NCI-H2107 (cell line): ENCODE measurements at places on chromosomes 3 and 15.

DNA sequence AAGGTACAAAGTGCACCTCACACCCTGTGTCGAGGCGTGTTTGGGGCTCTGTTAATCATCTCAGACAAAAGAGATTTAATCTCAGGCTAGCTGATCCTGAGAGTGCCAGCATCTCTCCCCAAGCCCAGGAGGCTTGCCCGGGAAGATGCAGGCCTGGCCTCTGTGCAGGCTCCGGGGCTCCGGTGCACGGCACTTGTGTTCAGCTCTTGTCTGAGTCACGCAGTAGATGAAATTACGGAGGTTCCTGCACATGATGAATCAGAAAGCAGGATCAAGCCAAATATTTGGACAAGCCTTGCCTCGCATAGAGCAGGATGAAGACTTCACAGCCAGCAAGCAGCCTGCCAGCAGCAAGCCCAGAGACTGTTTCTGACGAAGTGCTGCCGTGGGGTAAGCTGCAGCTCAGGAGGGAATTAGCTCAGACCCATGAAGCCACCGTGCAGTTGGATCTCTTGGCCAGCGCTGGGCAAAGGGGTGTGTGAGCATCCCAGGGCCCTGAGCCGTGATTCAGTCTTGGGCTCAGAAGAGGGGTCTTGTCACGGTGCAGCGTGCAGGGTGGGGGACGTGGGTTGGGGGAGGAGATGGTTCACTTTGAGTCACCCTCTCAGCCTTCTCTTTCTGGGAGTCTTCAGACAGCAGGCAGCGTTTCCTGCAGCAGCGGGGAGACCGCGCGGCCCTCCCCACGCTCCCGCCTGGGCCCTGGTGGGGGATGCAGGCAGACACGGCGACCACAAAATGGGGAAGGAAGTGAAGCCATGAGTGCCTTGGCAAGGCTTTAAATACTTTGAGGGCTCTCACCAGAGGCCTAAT is 89.2 kb upstream of the MEF2A start:
- DNase-seq = no peak

DNA sequence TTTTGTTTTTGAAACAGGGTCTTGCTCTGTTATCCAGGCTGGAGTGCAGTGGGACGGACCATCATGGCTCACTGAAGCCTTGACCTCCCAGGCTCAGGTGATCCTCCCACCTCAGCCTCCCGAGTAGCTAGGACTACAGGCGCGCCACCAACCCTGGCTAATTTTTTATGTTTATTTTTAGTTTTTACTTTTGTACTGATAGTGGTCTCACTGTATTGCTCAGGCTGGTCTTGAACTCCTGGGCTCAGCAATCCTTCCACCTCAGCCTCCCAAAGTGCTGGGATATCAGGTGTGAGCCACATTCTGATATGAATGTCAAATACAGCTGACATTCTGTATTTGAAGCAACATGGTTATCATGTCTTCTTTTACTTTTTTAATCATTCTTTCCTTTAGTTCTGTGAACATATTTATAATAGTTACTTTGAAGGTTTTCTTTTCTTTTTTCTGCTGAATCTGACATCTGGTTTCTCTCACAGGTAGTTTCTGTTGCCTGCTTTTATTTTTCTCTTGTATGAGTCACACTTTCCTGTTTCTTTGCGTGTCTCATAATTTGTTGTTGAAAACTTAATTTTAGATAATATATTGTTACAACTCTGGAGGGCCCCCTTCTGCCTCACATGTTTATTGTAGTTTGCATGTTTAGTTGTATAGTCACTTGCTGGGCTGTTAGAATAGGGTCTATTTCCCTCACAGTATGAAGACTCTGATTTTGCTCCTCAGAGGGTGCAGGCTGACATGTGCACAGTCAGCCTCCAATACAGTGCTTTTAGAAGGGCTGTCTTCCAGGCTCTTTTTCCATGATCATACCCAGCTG is 8.4 kb upstream of the CNTN4 start:
- no peak for DNase-seq

DNA sequence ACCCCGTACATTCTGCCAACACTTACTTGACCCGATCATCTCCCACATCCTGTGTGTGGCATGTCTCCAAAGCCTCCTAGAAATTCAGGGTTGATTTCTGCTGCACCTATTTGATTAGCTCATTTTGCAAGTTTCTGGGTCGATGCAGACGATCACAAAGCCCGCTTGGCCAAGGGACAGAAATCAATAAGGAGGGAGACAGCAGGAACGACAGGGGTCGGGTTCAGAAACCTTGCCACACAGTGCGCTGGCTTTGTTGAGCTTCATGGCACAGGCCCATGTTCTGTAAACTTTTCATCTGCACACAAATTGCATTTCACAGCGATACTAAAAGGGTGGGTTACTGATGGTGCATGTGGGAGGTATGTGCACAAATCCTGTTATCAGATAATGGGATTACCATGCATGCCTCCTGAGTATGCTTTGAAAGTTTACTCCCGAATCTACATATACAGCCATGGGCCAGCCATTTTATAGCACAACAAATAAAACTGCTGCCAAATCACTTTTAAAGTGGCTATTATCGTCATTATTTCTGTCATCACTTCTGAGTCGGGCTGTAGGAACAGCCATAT is 95.9 kb upstream of the ATP11B start:
- no peak for DNase-seq

DNA sequence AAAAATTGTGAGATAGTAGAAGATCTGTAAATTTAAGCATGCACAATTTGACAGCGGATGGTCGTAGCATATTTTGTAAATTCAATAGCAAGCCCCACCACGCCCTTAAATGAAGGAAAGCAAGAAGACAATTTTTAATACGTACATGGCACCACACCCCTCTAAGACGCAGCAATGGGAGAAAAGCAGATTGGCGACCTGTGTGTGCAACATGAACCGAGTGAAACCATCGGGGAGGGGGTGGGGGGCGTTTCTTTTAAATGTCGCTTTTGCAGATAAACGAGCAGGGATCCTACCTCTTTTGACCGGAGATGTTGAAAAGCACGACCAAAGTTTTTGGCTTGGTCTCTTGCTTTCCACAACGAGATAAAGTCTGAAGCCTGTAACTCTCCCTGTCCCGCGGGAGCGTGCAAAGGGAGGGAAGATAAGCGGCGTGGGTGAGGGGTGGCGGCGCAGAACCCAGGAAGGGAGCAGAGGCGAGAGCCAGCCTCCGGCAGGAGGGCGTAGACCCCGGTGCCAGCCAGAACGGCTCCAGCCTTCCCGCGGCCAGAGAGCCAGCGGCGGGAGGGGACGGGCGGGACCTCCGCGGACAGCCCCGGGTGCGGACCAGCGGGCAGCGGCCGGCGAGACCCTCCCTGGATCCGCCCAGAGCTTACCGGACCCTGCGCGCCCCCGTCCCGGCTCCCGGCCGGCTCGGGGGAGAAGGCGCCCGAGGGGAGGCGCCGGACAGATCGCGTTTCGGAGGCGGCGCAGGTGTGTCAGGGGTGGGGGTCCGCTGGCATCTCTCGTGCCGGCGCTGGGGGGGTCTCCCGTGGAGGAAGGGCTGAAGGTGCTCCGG is at the start of gene CHL1:
Gene CHL1, plus strand, starts transcription at position 453 of the 838 bp plus-strand sequence. CDS start 123,014 bp downstream, outside the sequence.
- no peak for DNase-seq

- DNase-seq = no peak
These were observed 12.9 kb downstream of the NLGN1 start for GRCh38 chr3:173410436-173410835.

DNA sequence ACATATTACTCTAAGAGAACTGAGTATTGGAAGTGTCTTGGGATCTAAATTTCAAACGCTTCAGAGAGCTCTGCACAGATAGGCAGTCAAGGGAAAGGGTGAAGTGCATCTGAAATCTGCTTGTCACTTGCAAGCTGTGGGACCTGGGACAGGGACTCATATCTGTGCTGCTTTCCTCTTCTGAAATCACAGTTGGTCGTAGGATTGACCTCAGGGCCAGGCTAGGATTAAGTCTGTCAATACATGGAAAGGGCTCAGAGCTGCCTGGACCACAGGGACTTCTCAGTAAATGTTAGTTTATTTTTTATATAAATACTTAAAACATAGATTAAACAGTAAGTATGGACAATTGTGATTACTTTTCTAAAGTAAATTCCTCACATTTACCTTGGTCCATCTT is 74.7 kb upstream of the CMTM7 start:
- DNase-seq = no peak

DNA sequence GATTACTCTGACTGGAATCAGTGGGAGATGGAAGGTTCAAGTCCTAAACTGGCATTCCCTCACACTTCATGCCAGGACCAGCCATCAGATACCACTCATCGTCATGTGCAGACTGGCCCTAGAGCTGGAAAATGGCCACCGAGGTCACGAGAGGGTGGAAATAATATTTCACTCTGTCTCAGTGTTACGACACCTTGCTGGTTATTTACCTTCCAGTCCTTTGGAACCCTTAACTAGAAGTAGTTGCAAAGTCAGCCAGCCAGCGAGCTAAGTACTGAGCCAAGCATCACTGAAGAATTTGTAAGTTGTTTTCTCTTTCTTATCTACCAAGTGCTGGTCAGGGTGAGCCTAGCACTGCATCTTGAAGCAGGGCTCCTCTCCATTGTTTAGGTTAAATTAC is 309.9 kb upstream of the RASGRP1 start:
- DNase-seq = no peak

- DNase-seq = no peak
These were observed 27.4 kb downstream of the CFAP100 start for GRCh38 chr3:126422121-126422520.

DNA sequence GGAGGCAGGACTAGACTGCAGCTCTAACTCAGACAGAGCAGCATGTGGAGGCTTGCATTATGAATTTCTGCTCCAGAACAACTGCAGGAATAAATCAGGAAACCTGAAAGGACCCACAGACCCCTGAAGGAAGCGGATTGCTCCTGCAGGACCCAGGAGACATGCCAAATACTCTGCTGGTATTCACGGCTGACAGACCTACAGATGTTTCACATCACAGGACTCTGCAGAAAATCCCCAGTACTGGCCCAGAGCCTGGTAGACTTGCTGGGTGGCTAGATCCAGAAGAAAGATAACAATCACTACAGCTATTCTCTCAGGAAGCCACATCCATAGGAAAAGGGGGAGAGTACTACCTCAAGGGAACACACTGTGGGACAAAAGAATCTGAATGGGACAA is 942.1 kb downstream of the AGBL1 start:
- DNase-seq = no peak

GRCh38 chr3:55413236-55413635 is 73.9 kb downstream of the WNT5A start:
- no peak for DNase-seq

- DNase-seq = no peak
These were observed 359.8 kb upstream of the C2CD4B start for GRCh38 chr15:62524848-62525247.

- DNase-seq = no peak
These were observed 969 bp upstream of the DNAJC19 start for GRCh38 chr3:180990505-180990904.

DNA sequence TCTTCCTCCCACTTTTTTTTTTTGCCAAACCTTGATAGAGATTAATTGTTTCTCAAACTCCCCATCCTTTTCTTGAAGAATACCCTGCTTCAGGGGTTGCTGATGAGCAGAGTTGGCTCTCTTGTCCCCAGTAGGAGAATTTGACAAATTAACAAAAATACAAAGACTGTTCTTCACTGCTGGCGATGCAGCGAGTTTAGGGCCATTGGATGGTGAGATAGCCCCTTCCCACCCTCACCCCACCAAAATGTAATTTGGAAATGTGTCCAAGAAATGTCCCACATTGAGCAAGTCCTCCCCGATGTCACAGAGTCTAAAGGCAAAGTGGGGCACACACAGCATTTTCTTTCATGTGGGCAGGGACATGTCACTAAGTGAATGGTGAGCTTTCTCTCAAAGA is 136.0 kb upstream of the RARB start:
- no peak for DNase-seq

DNA sequence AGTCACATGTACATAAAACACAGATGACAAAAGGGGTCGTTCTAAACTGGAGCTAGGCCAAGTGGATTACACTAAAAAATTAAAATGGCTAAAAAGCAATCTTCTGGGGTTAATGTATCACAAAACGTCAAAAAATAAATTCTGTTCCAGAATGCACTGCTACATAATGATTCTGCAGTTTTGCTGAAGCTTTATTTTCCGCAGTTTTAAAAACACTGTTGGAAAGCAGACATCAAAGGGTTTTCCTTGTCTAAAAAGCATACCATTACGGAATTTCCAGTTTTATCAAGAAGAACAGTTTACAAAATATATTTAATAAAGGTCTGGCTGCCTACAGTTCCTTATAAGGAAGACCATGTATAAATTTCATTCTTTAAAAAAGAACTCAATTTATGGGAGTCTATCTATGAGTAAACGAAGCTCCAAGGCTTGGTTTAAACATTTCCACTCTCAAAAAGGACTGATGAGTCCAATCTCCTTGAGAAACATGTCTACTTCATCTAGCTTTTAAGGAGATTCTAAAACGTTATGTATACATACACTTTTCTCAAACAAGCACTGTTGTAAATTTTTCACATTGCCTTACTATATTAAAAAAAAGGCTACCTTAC is 1.3 kb downstream of the DMXL2 start:
- no peak for DNase-seq

DNA sequence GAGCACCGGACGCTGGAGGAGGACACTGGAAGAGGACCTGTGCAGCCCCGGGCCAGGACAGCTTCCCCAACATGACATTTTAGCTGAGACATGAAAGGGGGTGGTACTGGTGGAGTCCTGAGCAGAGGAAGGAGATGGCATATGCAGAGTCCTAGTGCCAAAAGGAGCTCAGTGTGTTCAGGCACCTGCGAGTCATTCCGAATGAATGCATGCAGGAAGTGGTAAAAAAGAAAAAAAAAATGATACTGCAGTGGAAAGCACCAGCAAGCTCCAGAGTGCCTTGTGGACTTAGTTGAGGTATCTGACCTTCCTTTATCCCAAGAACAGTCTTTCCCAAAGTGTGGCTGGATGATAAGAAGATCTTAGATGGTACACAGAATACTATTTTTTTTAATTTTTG is 6.6 kb upstream of the ZNF148 start:
- DNase-seq = no peak

GRCh38 chr3:38154033-38154494 is 11.3 kb upstream of the OXSR1 start:
- DNase-seq = no peak

DNA sequence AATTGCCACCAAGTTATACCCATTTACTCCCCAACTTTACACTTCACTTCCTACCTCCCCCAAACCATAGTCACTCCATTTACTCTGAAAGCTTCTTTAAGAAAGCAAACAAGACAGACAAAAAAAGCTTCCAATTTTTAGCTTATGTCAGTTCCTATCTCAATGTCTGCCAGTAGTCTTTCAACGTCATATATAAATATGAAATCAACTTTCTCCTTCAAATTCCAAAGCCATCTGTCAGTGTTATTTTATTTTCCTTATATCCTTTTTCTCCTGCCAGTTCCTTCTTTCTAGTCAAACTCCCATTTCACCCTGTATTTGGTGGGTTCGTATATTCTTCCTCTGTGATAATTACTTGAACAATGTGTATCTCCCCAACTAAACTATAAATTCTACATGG is 85.8 kb upstream of the CMC1 start:
- DNase-seq = no peak

DNA sequence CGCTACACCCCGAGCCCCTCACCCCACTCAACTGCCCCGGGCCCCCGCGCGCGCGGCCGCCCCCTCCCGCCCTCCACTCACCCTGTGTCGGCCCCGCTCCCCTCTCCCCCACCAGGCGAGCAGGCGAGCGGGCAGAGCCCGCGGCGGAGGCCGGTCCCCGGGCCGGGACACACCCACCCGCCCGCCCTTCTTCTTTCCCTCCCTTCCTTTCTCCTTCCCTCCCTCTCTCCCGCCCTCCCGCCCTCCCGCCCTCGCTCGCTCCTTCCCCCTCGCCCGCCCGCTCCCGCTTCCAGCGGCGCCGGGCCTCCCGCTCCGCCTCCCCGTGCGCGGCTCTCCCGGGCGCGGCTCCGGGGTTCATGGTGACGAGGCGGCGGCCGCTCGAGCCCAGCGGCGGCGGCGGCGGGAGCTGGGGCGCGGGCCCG is at the start of gene CTDSPL:
Gene CTDSPL, plus strand, starts transcription at position 261 of the 422 bp plus-strand sequence. CDS start 320 bp downstream, outside the sequence.
- no peak for DNase-seq
